ENCODE measurements at places on chromosomes 7 and 10.

- DNase-seq = no peak
These were observed 1.9 kb downstream of the VGF start for GRCh38 chr7:101163279-101164070.

GRCh38 chr10:52313256-52313932, 687 bp upstream of the DKK1 start:
- DNase-seq = no peak

DNA sequence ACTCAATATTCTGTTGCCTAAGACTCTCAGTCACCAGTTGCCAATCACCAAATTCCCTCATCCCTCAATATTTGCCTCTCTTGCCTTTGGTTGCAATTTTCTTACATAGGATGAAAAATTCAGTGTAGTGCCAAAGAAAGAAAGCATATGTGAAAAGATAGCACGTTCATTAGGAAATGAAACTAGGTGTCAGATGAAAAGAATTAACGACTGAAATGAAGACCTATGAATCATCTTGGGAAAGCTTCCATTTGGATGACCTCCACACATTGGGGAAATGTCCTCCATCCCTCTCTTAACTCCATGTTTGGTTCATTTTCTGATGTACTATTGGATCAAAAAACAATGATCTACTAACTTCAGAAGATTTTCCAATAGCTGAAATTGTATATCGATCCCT, 145.1 kb upstream of the MEOX2 start:
- no peak for DNase-seq

DNA sequence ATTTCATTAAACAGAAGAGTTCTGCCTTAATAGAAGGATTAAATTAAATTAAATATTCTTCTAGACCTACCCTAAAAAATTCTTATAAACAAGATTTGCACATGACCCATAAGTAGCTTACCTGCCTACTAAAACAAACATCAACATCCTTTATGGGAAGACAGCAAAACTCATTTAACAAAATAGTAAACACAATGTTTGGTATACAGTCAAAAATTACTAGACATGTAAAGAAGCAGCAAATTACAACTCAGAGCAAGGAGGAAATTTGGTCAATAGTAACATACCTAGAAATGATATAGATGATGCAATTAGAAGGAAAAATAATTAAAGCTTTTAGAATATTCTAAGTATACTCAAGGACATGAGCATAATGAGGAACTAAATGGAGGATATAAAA, 27.9 kb downstream of the CCDC172 start:
- no peak for DNase-seq

GRCh38 chr7:132565885-132566284, 10.4 kb downstream of the PLXNA4 start:
- no peak for DNase-seq

GRCh38 chr7:114375907-114376306, 38.7 kb upstream of the FOXP2 start:
- DNase-seq = no peak

DNA sequence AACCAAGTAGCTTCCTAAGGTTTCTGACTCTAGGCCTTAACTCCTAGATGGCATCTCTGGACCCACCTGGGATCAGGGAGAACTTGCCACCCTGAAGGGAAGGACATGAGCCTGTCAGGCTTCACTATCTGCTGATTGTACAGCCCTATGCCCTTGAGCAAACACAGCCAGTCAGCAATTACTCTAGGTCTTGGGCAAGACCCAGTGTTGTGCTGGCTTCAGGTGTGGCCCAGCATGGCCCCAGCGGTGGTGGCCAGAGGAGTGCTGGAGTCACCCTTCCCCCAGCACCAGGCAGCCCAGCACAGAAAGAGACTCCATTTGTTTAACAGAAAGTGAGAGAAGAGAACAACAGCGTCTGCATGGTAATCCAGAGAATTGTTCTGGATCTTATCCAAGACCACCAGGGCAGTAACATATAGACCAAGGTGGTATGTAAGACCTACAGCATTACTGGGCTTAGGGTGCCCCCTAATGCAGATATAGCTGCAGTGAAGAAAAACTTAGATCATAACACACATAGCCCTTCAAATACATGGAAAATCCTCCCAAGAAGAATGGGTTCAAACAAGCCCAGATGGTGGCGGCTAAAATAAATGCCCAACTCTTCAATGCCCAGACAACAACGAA, 207.7 kb downstream of the MAGI2 start:
- DNase-seq = no peak

- no peak for DNase-seq
These were observed 108.1 kb downstream of the GLRX3 start for GRCh38 chr10:130244031-130244927.
